ENCODE measurements at places on chromosomes 1 and 21.

- DNase-seq = no peak
These were observed 59.9 kb downstream of the TOR3A start for GRCh38 chr1:179141592-179142251.

GRCh38 chr1:184943998-184944397, 30.3 kb downstream of the NIBAN1 start:
- no peak for DNase-seq

DNA sequence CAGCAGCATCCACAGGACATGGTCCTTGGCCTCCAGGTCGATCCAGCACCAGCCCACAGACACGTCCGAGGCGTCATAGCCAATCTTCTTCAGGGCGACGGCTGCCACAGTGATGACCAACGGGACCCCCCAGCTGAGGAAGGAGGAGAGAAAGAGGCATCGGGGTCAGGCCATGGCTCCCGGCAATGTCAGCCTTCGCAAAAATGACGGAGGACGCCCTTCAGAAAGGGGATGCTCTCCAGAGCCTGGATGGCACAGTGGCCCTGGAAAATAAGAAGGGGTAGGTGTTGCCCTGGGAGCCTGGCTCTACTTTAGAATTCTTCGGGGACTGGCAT, 17.6 kb downstream of the GPR157 start:
- no peak for DNase-seq

DNA sequence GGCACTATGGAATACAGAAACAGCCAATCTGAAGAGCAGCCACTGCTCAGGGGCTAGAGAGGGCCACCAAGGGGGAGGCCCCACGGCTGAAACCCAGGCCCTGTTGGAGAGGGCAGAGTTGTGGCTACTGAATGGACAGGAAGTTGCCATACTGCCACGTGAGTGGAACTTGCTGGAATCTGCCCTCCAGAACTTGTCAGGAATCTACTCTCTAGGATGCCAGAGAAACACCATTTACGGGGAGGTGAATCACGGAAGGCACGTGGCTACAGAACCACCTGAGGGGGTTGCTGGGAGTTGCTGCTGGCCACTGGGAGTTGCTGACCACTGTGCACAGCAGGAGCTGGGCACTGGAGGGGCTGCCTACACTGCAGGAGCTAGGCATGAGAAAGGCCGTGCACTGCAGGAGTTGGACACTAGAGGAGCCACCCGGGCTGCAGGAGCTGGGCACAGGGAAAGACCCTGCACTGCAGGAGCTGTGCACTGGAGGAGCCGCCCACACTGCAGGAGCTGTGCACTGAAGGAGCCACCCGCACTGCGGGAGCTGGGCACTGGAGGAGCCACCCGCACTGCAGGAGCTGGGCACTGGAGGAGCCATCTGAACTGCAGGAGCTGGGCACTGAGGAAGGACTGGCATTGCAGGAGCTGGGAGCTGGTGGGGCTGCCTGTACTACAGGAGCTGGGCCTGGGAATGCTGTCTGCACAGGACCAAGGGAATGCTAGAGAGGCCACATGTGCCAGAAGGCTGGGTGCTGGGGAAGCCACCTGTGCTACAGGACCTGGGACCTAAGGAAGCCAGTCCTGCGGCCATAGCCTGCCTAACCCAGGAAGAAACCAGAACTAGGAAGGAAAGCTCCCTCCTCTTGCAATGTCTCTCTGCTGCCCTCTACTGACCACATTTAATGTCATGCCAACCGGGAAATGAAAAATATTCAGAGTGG, 343.4 kb downstream of the MATN1 start:
- DNase-seq = peak; percentile 65

DNA sequence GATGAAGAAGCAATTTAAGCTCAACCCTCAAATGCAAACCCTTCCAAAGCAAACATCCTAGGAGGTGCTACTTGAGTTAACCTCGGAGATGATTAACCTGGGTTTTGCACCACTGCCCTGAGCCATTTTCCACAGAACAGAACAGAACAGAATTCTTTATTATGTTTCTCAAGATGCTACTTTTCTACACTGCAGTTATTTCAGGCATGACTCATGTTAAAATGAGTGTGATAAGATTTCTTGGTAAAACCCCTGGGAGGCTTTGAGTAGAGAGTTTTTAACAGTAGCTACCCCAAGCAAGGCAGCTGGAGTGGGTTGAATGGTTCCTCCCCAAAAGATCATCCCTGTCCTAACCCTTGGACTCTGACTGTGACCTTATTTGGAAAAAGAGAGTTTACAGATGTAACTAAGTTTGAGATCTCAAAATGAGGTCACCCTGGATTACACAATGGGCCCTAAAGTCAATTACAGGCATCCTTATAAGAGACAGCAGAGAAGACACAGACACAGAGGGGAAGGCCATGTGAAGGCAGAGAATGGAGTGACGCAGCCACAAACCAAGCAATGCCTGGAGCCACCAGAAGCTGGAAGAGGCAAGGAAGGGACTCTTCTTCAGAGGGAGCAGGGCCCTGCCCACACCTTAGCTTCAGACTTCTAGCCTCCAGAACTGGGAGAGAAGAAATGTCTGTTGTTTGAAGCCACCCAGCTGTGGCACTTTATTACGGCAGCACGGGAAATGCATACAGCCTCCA, 153.4 kb downstream of the ETS2 start:
- DNase-seq = peak; percentile 13

GRCh38 chr1:205508227-205508714, 3.8 kb downstream of the CDK18 start:
- DNase-seq = no peak

DNA sequence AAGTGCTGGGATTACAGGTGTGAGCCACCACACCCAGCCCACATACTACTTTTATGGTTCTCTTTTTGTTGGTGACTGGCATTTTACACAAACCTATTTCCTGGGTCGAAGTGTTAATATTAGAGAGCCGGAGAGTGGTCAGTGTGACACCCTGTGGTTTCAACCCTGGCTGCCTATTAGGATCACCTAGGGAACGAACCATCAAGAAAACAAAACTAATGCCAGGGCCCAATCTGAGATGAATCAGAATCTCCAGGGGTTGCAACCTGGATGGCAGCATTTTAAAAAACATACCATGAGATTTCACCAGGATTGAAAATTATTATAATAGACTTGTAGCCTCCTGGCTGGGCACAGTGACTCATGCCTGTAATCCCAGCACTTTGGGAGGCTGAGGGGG, 6.1 kb downstream of the MRPS21 start:
- no peak for DNase-seq

DNA sequence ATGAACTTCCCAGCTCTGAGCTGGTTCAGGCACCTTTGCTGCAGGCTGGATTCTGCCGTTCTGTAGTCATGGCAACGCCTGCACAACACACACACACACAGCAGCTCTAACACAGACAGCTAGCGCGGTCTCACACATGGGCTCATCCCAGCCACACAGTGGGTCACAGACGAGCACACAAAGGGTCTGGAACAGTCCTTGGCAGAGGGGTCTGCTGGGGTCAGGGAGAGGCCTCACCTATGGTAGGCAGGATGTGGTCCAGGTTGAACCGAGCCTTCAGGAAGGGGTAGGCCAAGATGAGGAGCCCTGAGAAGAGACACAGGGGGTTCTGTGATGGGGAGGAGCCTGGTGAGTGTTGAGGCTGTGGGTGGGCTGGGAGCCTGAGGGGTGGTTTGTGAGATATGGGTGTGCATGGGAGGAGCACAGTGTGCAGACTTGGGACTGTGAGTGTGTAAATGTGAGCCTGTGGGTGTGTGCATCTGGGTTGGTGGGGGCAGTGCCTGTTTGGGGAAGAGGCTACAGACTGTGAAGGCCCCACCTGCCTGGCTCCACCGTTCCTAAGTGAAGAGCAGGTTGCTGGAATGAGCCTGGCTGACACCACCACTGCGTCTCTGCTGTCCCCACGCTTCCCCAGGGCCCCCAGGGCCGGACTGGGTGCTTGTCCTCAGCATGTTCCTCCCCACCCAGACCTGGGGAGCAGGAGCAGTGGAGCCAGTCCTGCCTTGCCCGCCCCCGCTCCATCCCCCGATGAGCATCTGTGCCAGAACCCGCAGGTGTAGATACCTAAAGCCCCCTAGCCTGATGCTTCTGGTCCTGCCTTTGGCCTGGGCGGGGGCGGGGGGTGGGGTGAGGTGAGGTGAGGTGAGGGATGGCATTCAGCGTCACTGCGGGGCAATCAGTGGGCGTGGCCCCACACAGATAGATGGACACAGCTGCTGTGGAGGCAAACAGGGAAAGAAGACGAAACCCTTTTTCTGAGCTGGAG, 1.5 kb downstream of the KNCN start:
- DNase-seq = peak; percentile 40

DNA sequence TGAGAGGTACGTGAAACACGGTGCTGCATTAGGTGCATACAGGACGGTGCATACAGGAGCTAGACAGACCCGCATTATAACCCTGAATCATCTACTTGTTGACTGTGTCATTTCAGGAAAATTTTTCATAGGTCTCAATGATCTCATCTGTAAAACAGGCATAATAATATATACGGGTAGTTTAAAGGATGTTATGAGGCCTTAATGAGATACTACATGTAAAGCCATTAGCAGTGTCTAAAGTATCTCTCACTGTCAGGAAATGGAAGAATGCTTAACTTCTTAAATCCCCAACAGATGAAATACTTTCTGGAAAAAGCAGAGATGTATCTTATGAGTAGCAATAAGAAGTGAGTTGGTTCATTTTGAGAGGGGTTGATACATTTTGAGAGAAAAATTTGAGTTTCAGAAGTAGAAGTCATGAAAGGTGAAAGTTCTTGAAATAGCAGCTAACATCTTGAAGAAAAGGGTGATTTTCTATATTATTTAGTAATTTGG, 669.6 kb downstream of the PTPRC start:
- no peak for DNase-seq

DNA sequence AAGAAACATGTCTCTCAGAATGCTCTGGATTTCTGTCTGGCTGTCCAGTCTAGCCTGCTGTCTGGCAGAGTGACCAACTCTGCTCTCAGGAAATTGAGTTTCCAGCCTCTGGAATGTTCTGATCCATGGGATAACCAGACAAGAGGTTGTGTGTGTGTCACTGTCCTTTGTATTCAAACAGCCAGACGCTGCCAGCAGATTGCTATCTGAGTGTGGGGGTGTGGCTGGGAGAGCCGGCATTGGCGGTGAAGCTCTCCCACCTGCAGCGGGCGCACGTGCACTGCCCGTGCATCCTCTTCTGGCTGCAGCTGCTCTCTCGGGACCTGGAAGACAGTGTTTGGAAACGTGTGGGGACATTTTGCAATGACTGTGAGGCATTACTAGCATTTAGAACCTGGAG, 26.1 kb downstream of the PKP1 start:
- DNase-seq = peak; percentile 85

DNA sequence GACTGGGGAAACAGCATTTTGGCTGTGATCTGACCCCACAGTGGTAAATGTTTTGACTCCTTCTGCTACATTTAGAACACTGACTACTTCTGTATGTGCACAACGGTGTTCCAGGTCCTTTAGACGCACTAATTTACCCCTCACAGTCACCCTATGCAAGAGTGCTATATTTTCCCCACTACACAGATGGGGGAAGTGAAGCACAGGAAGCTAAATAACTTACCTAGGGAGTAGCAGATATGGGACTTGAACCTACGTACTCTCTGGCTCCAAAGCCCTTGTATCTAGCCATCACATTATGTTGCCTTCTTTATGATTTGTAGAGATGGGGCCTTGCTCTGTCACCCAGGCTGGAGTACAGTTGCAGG, 49.3 kb downstream of the GADD45A start:
- DNase-seq = no peak

- DNase-seq = no peak
These were observed 138.9 kb upstream of the NRIP1 start for GRCh38 chr21:15203740-15204139.

GRCh38 chr1:15918962-15919715, 56.8 kb downstream of the ZBTB17 start:
- peak; percentile 21 for DNase-seq

- no peak for DNase-seq
These were observed 22.7 kb upstream of the GNG12 start for GRCh38 chr1:67855961-67856360.

Data from Calu3 (cell line).